Right renal pelvis (tissue), 4 donors: ENCODE measurements at places on chromosomes 11 and 22.

DNA sequence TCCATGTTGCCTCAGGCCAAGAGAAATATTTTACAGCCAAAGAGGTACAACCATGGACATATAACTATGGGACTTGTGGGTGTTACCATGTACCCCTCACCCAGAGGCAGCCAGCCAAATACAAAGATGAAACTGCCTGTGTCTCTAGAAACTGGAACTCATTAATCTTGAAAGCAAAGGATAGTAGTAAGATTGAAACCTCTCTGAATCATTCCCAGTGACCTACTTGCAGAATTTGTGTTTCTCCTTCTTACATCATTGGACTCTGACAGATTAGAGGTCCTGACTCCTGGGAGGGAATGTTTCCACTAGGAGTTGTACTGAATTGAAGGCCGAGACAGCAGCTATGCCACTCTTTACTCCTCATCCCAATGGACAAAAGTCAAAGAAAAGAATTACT, 257.4 kb upstream of the UBASH3B start:
- DNase-seq = no peak

- no peak for DNase-seq
Measured at GRCh38 chr11:66728038-66728692, 851 bp downstream of the SPTBN2 start.

- DNase-seq = no peak
Measured at GRCh38 chr11:69193629-69194028, 37.9 kb downstream of the SMIM38 start.

DNA sequence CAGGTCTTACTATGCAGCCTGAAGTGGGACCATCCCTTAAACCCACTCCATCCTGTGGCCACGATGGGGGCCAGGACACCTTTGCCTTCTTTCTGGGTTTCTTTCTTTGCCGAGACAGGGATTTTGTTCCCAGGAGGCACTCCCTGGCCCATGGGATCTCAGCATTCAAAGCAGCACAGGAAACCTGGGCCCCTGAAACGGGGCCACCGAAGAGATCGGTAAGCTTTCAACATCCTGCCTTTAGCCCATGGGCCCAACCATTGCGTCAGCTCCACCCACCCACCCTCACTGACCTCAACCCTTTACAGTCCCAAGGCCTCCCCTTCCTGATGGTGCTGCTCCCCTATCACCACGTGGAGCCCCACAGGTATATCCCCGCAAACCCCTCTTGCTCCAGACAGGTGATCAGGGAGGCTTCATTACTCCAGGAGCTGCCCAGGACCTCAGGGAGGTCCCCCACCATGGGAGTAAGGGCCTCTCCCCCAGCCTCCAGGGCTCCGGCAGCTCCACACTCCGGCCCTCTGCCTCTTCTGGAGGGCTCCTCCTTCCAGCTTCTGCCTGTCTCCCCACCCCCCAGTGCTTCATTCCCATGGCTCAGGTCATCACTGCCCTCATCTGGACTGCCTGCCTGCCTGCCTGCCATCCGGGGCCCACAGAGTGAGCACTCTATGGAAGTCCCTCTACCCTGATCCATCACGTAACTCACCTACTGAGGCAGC, 42.0 kb upstream of the TUB start:
- no peak for DNase-seq

GRCh38 chr11:119316016-119316728, 758 bp downstream of the MCAM start:
- DNase-seq = no peak

DNA sequence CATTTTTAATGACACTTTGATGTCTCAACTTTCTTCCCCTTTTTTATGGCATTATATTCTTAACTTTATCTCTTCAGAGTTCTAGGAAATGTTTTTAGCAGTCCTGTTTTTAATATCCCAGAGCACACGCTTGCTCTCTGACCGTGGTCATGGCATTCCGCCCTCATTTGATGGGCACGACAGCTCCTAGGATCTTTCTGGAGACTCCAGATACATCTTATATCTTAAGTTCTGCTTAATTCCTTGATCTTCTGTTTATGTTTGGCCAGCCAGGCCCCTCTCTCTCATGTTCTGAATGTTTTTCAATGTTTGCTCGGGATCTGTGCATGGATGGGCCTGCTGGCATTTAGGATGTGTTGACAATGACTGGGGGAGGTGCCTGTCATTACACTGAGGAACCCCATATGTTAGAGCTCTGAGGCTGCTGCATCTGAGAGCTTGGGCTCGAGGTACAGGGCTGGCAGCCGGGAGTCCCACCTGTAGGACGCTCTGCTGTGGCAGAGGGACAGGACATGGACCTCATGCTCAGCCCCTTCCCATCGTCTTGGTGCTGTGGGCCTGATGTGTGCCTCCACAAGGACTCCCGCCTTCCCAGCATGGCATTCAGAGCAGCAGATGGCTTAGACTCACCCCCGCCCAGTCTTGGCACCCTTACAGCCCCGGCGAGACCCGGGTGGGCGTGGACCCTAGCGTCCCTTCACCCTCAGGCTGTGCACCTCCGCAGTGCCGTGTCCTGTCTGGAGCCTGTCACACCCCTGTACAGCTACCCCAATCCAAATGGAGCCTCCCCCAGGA, 75.0 kb downstream of the CDKN1C start:
- DNase-seq = no peak
